CMK (cell line): ENCODE measurements at places on chromosomes 16 and 17.
A peak's percentile ranks its signal among the peaks of the same experiment; 100 is the strongest.

DNA sequence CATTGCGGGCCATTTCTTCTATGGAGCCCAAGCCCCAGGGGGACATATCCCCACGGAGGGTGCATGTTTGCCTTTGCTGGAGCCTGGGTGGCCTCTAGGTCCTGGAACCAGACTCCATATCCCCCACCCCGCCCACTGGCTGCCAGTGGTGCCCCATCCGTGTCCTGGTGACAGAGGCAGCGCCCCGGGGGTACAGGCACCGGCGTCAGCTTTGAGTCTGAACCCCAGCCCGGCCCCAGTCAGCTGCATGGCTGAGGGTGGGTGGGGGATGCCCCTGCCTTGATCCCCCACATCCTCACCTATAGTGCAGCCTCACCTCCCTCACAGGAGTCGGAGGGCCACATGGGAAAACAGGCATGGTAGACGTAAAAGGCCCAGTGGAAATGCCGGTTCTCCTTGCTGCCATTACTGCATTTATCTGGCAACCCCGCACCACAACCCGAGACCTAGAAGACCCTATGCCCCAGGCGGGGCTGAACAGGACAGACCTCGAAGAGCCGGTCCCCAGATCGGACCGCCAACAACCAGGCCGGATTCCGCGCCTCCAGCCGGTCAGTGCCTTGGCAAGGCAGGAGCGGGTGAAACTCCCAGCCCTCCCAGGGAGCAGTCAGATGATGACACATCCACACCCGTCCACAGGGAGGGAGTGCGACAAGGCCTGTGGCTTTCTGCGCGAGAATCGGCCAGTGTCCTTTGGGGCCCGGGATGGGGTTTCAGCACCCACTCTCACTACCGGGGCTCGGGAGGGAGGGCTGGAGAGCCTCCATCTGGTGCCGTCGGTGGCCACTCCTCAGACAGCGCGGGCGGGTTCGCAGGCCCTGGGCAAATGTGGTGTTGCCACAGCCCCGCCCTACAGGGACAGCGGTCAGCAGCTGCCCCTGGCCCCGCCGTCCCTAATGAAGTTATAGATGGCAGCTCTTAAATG is 11.9 kb upstream of the SSTR5 start:
- DNase-seq = no peak

DNA sequence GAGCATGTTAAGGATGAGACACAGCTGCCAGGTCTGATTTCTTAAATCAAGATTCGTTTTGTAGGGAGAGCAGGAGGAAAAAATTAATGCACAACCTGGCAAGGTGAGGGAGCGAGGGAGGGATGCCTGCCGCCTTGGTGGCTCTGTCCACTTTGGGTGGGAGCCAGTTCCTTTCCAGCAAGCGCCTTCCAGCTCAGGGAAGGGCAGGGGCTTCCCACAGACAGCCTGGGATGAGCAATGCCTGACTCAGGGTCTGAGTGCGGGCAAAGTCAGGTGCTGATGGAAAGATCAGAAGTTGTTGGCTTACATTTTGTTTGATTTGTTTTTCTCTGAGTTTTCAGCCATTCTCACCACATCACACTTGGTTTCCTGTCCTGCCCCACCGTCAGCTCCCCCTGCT is 220.7 kb downstream of the ENGASE start:
- DNase-seq = no peak

GRCh38 chr16:11542069-11542744 is 44.5 kb downstream of the LITAF start:
- DNase-seq = no peak

DNA sequence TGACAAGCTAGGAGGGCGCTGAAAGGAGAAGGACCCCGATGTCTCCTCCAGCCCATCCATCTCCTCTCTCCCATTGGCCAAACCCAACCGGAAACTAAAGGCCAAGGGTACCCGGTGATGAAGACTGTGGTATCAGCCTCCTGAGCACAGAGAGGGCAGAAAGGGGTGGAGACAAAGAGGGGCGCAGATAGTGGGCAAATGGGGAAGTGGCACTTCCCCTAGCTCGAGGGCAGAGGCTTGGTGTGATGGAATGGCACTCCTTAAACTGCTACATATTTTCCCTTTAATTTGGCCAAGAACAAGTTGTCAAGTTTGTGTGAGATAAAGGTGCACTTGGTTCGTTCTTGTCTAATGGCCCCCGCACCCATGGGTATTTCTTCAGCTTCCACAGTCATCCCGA is 27.8 kb downstream of the IL4R start:
- no peak for DNase-seq

- DNase-seq = no peak
These were observed 4.0 kb upstream of the TMEM88 start for GRCh38 chr17:7850701-7851437.

DNA sequence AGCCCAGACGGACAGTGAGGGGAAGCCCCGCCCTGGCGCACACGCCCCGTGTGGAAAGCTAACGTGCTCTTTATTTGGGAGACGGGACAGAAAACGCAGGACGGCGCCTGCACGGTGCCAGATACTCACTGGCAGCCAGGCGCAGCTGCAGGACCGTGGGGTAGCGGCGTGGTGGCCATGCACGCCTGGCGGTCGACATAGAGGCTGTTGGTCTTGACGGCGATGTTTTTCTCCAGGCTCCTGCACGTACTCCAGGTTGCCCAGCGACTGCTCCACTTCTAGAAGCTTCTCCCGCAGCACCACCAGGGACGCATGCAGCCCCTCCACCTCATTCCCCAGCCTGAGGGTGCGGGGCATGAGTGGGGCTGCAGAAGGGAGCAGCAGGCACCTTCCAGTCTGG is 5.1 kb upstream of the C1QTNF8 start:
- no peak for DNase-seq

GRCh38 chr16:86118467-86119307 is 219.7 kb downstream of the IRF8 start:
- no peak for DNase-seq

DNA sequence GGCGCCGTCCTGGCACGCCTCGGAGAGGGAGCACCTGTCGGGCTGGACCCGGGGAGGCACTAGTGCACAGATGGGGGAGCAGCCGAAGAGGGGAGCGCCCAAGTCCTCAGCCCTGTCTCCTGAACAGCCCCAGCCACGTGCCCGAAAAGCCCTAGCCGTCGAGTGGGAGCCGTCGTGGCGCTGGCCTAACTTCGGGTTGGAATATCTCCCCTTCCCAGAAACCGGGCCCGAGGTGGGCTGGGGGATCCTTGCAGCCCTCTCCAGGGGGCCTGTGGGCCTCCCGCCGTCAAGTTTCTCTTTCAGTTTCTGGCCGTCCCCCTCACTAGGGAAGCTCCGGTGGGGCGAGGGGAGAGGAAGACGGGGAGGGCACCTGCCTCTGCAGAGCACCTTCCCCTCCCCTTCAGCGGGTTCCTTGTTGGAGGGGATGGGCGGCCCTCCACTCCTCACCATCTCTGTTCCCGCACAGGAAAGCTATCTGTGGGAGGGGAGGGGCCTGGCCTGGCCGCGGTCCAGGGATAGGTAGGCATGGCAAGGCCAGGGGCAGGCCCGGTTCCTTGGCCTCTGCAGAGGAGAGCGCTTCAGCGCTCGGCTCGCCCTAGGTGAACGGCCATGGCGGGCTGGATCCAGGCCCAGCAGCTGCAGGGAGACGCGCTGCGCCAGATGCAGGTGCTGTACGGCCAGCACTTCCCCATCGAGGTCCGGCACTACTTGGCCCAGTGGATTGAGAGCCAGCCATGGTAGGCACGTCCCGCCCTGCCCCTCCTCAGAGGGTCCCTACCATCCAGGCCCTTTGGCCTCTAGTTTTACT is 709 bp downstream of the STAT5A start:
- peak; percentile 71 for DNase-seq

DNA sequence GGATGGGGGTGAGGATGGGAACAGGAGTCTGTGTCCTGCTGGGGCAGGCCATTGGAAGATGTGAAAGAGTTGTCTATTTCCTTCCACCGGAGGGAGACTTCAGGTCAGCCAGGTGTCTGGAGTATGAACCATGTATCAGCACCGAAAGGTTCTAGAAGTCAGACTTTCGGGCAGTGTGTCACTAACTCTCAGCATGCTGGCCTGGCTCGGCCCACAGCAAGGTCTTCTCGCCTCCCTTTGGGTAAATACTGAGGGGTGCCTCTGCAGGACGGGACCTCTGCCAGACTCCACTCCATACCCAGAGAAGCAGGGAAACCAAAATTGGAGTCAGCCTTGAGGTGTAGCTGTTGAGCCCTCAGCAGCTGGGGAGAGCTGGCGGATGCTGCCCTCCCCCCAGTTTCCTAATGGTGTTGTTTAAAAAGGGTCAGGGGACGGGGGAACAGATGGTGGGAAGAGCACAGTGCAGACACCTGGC is 507 bp downstream of the CIITA start:
- DNase-seq = no peak

DNA sequence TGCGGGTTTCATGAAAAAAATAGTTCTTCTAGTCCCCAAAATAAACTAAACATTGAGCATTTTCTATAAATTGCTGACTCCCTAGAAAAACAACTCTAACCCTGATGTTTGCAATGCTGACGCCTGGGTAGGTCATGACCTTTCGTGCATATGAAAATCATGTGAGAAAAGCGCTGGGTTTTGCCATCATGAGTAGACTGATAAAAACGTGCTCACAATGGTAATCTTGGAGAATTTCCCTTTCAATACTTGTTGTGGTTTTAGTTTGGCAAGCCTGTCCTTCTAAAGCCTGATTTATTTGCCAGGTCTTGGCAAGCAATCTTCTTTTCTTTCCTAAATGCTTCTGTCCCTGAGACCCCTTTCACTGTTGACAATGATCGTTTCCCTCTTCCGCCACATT is 4.0 kb upstream of the CLEC10A start:
- DNase-seq = no peak

DNA sequence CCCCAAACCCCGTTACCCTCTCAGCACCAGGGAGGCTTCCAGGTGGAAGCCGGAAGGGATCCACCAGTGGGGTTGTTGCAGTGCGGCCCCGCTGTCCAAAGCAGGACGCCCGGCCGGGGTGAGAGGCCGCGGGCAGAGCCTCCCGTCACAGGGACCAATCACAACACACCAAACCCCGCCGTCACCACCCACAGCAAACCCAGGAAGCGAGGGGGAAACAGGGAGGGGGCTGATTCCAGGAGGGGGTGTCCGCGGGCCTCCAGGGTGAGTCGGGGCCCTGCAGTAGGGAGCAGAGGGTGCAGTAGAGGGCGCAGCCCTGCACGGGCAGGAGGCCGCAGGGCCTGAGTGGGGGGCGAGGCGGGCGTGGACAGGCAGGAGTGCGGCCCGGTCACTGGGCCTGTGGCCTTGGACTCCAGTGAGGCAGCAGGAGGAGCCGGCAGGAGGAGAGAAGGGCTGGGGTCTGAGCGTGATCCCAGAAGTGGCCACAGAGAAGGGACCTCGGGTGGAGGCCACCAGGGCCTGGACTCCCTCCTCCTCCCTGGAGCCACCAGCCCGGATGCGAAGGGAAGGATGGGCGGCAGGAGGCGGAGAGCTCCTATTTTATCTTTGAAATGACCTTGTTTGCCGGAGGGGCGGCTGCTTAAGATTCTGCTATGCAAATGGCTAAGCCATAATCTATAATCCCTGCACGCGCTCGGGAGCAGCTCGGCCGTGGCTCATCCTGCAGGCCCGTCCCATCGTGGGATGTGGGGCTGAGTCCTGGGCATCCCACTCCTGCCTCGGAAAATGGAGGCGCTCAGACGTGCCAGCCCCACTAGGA is 41.5 kb downstream of the ZFPM1 start:
- peak; percentile 92 for DNase-seq
